ENCODE measurements at places on chromosomes 1 and 21.

DNA sequence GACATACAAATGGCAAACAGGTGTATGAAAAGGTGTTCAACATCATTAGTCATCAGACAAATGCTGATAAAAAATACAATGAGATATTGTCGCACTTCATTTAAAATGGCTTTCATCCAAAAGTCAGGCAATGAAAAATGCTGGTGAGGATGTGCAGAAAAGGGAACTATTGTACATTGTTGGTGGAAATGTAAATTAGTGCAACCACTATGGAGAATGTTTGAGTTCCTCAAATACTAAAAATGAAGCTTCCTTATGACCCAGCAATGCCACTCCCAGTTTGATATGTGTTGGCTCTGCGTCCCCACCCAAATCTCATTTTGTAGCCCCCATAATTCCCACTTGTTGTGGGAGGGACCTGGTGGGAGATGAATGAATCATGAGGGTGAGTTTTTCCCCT lies 309.7 kb upstream of the ZRANB2 start:
- DNase-seq, result no peak

- DNase-seq, result no peak
Measured at GRCh38 chr1:46041551-46041950, 90.9 kb downstream of the PIK3R3 start.

DNA sequence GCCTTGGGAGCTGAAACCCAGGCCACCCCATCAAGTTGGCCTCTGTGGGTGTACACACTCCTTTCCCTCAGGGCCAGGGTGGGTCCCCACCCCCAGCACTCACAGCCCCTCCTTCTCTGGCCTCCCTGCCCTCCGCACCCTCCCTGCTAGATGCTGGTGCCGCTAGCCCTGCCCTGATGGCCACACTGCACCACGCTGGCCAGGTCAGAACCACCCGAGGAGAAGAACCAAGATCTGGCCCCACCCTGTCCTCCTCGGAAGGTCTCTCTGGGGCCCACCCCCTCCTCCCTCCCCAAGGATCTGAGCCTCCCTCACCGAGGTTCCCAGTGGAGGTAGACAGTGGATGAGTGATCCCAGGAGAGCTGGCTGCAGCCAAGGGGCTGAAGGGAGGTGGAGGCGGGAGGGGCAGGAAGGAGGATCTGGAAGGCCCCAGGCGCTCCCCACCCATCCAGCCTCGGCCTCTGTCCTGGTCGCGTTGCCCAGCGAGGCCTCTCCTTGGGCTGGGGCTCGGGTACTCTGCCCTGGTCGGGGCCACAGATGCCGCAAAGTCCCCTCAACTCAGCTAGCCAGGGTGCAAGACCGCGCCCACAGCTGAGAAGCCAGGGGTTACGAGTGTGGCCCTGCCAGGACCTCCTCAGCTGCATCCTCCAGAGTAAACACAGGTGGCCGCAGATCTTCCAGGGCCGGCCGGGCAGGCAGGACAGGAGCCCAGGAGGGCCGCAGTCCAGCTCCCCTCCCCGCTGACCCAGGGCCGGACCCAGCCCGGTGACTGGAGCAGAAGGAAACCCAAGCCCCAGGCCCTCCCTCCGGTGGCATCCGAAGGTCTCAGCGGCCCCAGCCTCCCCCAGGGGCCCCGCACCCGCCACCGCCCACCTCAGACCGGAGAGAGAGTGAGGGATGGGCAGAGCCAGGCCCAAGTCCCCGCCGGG lies 5.2 kb downstream of the B3GALT6 start:
- no peak for DNase-seq

- no peak for DNase-seq
Measured at GRCh38 chr1:44485229-44485933, 80.3 kb downstream of the RNF220 start.

- no peak for DNase-seq
Measured at GRCh38 chr1:229091721-229092136, 179.2 kb upstream of the RAB4A start.

GRCh38 chr21:26368591-26369320 lies 198.2 kb upstream of the APP start:
- DNase-seq, result no peak

DNA sequence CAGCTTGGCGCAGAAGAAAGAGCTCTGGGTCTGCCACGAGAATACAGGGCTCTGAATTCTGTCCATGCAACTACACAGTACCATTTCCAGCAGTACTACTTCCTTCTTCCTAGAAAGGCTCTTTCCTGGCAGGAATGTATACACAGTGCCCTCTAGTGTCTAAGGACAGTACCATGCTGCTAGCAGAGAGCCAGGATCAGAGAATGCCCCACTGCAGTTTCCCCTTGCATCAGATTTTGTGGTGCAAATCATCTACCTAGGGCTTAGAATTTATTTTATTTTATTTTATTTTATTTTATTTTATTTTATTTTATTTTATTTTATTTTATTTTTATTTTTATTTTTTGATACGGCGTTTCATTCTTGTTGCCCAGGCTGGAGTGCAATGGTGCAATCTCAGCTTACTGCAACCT lies 50.8 kb downstream of the PAX7 start:
- peak; percentile 12 for DNase-seq

GRCh38 chr1:110216844-110217444 lies 6.8 kb downstream of the KCNC4 start:
- no peak for DNase-seq

- no peak for DNase-seq
Measured at GRCh38 chr1:117671781-117672501, 66.1 kb downstream of the TENT5C start.

DNA sequence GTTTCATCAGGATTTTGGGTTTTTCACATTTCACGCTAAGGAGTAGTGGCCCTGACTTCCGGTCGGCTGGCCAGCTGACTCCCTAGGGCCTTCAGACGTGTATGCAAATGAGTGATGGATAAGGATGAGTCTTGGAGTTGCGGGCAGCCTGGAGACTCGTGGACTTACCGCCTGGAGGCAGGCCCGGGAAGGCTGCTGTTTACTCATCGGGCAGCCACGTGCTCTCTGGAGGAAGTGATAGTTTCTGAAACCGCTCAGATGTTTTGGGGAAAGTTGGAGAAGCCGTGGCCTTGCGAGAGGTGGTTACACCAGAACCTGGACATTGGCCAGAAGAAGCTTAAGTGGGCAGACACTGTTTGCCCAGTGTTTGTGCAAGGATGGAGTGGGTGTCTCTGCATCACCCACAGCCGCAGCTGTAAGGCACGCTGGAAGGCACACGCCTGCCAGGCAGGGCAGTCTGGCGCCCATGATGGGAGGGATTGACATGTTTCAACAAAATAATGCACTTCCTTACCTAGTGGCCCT lies 23.1 kb upstream of the TNFRSF1B start:
- DNase-seq, result no peak

DNA sequence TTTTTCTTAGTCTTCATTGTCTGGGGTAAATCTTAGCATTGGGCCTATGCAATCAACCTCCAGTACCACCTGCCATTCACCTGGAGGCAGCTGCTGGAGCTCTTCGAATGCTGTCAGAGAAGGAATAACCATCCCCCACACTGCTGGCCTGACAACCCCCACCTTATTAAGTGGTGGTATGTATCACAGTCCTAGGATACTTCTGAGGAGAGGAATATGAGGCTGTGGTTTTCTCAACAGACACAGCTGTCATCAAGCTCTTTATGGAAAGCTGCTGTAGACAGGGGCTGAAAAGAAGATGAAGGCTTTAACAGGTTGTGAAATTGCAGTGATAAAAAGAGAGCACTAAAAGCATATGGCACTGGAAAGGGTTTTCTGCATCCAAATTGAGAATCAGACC lies 61.7 kb downstream of the TSEN15 start:
- DNase-seq, result no peak

DNA sequence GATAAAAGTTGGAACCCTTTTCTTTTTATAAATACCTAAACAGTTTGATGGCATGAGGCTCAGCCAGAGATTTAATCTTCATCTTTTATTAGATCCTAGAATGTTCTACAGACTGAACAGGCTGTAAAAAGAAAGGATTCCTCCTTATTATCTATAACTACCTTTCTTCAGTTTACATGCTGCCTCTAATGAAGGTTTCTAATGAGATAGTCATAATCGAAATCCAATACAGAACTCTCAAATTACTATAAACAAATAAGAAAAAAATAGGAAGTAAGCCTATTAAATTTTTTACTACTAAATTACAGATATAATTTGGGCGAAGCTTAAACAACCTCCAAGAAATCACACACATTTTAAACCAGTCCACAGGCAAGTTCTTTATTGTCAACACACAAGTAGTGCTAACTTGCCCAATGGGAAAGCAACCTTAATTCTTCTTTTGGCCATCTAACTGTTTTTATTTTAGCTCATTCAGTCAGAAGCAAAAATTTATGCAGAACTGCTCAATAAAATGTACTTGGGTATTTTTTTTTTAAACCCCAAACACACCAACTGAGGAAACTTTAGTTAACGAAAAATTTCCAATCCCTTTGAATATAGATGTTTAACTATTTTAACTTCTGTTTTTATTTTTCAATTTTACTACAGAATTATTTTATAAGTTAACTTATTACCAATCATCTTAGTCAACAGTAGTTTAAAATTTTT lies 4.8 kb downstream of the WDR26 start:
- no peak for DNase-seq

GRCh38 chr1:152926091-152926490 lies 17.7 kb downstream of the IVL start:
- DNase-seq, result no peak

- no peak for DNase-seq
Measured at GRCh38 chr1:67060811-67061218, 6.9 kb upstream of the SLC35D1 start.

DNA sequence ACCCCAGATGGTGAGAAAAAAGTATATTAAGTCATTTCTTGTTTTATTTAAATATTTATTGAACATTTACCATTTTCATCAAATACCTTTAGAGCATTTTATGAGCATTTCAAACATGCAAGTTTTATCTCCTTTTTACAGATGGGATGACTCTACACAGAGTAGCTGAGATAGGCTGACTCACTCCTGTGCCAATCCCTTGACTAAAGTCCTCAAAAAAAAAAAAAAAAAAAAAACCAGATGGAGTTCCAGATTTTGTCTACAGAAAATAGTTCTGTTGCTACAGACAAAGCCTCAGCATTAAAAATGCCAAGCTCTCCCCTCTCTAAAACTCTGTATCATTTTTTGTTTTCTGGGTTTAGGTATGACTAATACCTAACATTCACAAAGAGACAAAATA lies 303.0 kb upstream of the PLD5 start:
- DNase-seq, result no peak
